Hippocampal formation (tissue), 2 donors: ENCODE measurements at places on chromosomes 3 and 15.
A peak's percentile ranks its signal among the peaks of the same experiment; 100 is the strongest.

DNA sequence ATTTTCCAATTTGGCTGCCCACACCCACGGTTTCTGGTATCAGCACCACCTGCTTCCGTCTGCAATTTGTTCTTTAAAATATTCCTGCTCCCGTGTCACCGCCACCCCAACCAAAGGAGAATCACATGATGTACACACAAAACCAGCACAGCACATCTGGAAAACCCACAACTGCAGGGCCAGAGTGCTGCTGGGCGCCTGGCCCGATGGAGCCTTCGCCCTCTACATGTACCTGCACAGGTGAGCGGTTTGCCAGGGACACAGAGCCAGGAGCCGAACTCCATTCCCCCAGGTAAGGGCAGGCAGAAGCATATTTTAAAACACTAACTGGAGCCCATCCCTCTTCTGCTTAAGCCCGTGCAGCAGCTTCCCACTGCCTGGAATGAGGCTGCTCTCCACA lies 75.6 kb downstream of the ADAMTS17 start:
- DNase-seq, result no peak

- no peak for DNase-seq
Measured at GRCh38 chr3:133192363-133192945, 154.3 kb downstream of the TMEM108 start.

DNA sequence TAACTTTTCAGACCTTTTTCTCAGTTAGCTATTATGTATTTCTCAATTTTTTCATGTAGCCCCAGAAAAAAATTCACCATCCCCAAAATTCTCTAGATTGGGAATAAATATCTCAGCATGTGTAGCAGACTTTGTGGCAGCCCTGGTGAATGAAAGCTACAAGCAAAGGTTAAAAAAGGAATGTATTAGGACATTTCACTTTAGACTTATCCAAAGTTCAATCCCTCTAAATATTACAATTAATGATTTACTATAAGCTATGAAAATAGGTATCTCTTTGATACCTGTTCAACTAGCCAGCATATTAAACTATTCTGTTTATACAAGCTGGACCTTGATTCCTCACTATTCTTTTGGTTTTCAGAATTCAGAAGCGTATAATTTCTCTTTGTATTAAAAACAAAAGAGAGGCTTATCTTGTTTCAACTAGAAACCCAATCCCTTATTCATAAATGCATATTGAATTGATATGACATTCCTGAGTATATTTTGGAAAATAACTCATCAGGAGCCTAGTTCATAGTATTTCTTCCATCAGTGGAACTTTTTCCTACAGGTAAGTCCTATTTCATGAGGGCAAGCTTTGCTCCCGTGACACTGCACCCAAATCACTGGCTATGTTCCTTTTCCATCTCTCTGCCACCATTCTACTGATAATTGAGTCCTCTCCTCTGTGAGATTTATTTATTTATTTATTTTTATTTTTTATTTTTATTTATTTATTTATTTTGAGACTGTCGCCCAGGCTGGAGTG lies 38.0 kb downstream of the WDR72 start:
- no peak for DNase-seq

DNA sequence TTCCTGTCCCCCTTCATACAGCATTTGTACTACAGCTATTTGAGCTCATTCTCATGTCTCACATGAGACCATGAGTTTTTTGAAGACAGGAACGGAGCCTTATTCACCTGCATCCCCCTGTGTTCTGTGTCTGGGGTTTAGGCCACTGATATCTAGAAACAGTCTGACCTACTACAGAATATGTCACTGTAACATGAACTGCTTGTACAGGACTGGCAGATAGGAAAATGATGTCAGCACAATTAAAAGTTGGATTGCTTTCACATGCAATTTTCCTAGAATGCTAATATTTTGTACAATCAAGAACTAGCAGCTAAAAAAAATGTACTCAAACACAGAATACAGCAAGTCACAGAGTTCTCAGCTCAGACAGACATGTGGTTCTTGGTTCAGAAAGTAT lies 90.8 kb upstream of the FGF12 start:
- no peak for DNase-seq

DNA sequence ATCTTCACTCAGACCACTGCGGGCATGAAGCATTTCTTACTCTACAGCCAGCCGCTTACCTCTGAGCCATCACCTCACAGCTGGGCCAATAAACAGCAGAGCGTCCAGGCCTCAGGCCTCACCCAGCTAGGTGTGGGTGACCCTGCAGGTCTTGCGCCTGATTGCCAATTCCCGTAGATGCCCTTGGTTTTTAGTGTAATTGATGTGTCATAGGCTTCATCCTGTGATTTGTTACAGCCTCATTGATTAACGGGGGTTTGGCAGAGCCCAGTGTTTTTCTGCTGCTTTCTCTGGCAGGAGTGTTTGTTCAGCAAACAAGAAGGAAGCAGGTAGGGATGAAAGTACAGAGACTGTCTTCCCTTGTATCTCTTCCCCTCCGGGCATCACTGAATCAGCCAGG lies 49.6 kb upstream of the BNIP2 start:
- no peak for DNase-seq

GRCh38 chr15:56244038-56244810 lies 545 bp upstream of the RFX7 start:
- DNase-seq, result peak; percentile 59

DNA sequence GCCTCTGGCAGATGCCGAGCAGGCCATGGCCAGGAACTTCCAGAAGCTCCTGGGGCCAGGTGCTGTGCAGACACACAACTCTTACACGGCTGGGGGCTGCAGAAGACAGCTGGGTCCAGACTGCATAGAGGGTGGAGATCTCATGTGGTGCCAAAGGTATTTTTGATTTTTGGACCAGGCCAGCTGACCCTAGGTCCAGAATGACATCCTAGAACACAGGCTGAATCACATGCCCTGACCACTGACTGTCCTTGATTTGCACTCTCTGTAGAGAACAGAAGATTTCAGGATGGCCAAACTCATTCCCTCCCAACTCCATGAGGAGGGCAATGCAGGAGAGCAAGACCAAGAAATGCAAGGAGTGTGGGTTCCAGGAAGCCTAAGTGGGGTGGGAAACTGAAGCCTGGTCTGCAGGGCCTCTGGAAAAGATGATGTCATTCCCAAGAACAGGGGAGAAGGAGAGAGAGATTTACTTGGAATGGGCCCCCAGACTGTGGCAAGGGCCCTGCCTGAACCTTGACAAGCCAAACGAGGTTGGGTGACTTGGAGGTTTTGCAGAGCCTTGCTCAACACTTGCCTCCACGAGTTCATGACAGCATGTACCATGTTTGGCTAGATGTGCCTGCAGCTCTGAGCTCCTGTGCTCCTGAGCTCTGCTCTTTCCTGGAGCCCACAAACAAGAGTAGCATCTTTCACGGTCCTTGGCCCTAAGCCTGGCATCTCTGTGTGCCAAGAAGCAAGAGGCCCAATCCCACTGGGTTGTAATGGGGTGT lies 38.5 kb upstream of the CTSH start:
- DNase-seq, result no peak

GRCh38 chr3:54822206-54822605 lies 105.7 kb downstream of the LRTM1 start:
- peak; percentile 60 for DNase-seq

DNA sequence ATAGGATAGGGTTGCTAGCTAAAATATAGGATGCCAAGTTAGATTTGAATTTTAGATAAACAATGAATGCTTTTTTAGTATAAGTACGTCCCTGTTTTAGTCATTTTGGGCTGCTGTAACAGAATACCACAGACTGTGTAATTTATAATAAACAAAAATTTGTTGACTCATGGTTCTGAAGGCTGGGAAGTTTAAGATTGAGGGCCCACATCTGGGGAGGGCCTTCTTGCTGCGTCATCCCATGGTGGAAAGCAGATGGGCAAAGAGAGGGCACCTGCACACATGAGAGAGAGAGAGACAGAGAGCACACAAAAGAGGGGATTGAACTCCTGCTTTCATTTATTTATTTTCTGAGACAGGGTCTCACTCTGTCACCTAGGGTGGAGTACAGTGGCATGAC lies 246.5 kb downstream of the EPHB1 start:
- no peak for DNase-seq

- DNase-seq, result no peak
Measured at GRCh38 chr3:149058602-149059001, 27.7 kb downstream of the HLTF start.

GRCh38 chr15:90020021-90020735 lies 19.1 kb downstream of the ZNF710 start:
- no peak for DNase-seq

DNA sequence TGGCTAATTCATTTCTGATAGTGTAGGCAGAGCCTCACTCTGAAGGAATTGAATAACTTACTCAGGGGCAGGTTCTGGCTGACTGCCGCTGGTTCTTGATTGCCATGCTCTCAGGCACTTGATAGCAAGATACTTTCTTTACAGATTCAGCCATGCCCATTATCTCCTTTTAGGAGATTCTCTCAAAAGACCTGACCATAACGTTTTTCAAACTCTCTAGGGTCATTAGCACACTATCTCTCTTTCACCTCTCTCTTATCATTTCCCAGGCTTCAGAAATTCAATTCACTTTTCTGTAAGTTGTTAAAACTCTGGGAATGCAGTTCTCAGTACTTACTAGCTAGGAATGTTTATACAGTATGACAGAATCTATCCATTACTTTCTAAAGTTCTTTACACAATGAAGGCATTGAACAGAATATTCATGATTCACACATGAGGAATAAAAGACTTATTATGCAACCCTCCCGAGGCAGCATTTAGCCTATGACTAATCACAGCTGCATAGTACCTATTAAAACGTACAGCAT lies 850.3 kb upstream of the CADM2 start:
- DNase-seq, result peak; percentile 60
